ENCODE measurements at places on chromosomes 6 and 20.
A peak's percentile ranks its signal among the peaks of the same experiment; 100 is the strongest.

DNA sequence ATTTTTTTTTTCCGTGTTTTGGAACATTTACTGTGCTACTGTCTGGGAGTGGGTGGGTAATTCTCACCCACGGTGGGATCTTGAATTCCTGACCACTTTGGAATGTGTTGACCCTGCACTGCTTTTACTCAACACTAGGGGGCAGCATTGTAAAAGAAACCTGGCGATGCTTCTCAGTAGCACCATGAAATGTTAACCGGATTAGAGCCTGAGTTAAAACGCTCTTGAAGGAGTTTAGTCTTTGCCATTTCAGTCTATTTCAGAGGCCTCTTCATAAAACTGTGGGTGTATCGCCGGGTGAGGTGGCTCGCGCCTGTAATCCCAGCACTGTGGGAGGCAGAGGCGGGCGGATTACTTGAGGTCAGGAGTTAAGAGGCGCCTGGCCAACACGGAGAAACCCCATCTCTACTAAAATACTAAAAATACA is 114.4 kb upstream of the PRND start:
- peak; percentile 72 for DNase-seq

DNA sequence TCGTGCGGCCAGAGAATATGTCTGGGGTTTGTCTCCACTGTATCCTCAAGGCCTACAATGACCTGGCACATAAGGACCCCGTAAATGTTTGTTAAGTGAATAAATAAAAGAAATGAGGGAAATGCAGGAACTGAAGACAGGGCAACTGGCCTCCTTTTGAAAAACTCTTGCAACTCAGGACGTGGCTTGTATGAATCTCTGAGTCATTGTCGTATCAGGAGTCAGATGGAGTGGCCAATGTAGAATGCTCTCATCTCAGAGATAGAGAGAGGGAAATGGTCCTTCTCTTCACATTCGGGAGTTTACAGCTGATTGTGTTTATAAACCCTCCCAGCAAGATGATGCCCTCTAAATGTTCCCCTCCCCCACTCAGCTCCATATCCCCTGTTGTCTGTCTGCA is 57.1 kb downstream of the UST start:
- no peak for DNase-seq

DNA sequence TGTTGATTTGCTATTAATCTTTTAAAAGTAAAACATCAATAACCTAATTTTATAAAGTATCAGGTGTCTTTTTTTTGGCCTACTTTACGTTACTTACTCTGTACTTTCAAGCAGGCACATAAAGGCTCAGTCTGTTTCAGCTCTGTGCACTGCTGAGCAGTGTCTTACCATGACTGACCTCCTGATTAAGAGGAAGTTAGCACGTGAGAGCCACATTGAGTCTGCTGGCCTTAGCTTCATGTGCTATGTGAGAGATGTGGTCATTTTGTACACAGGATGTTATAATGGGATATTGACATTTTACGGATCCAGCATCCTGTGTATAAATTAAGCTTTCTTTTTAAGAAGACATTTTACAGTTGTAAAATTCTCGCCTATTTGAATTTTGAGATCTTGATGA is 31.9 kb downstream of the ARID1B start:
- no peak for DNase-seq

- no peak for DNase-seq
Observed at GRCh38 chr20:42938441-42939205, 251.1 kb downstream of the PTPRT start.

- DNase-seq: peak; percentile 94
Observed at GRCh38 chr20:32539817-32540675, 45.1 kb downstream of the NOL4L start.
